ENCODE measurements at places on chromosomes 3 and 15. TPM values are rescaled to one million over a fixed set of nuclear protein-coding genes. Genes with fewer than 3 reads are reported as not detected.

- no peaks in the 10 kb centered on the region for H3K36me3 ChIP-seq
- no peaks in the 10 kb centered on the region for H3K27me3 ChIP-seq
- DNase-seq: peak; percentile 26
- H3K4me1 ChIP-seq: peaks cover 3% of the 10 kb centered on the region
- no peak overlapping the region for H3K27ac ChIP-seq
Measured at GRCh38 chr3:72487078-72487765, 361.0 kb downstream of the SHQ1 start.

GRCh38 chr3:128270559-128271492 is 117.5 kb downstream of the EEFSEC start:
- no peak overlapping the region for H3K4me3 ChIP-seq
- no peak overlapping the region for H3K27ac ChIP-seq
- no peaks in the 10 kb centered on the region for H3K27me3 ChIP-seq
- DNase-seq: no peak
- no peaks in the 10 kb centered on the region for H3K36me3 ChIP-seq

GOLGA6A gene
- total RNA-seq: 4.4 TPM

- no peaks in the 10 kb centered on the region for H3K27me3 ChIP-seq
- no peaks in the 10 kb centered on the region for H3K4me1 ChIP-seq
Measured at GRCh38 chr3:173045770-173046382, 95.2 kb downstream of the SPATA16 start.

DNA sequence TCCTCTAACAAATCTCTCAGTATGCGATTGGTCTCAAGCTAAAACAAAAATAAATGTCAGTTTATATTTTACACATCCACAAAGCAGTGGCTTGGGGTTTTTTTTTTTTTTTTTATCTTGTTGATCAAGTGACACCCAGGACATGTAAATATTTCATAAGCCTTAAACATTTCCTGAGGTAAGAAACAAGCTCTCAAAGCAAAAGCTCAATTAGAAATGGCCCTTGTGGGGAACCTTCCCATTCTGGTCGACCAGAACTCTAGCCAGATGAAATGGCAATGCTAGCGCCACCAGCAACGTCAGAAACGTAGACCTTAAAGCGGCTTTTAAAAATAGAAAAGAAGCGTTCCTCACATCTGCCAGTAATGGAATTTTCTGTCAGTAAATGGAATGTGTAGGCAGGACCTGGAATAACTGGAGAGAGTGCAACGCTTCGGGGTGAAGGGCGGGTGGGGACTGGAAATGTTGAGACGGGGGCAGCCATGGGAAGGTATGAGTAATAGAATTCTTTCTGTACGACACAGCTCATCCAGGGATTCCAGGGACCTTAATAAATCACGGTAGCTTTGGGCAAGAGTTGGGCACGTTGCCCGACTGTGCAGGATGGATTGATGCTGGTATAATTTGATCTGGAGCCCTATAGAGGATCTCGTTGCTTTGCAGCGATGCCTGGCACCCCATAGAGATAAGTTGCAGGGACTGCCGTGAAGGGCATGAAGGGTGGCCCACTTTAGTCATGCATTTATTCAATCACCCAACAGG is 44.4 kb downstream of the BTD start:
- no peak overlapping the region for H3K4me3 ChIP-seq
- H3K27me3 ChIP-seq: no peaks in the 10 kb centered on the region
- H3K4me1 ChIP-seq: no peaks in the 10 kb centered on the region
- no peak overlapping the region for H3K27ac ChIP-seq
- DNase-seq: no peak

- no peaks in the 10 kb centered on the region for H3K36me3 ChIP-seq
- no peak overlapping the region for H3K27ac ChIP-seq
- H3K4me3 ChIP-seq: no peak overlapping the region
- DNase-seq: no peak
- no peaks in the 10 kb centered on the region for H3K4me1 ChIP-seq
- H3K27me3 ChIP-seq: no peaks in the 10 kb centered on the region
Measured at GRCh38 chr3:62139957-62140356, 233.4 kb downstream of the FEZF2 start.

DNA sequence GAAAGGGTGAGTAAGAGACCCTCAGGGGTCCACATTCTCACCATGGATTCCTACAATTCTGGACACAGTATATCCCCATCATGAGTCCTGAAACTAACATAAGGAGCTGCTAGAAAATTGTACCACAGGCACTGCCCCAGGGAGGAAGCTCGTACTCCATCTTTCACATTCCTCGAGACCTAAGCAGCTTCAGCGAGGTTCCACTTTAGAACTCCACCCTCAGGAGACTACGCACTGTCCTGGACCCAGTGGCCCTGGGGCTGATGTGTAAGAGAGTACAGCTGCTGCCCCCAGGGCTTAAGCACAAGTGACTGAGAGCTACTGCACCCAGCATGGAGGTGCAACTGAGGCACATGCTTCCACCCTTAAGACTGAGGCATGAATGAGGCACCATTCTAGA is 352.5 kb downstream of the ZNF385D start:
- DNase-seq: no peak
- no peak overlapping the region for H3K4me3 ChIP-seq
- no peak overlapping the region for H3K27ac ChIP-seq
- no peaks in the 10 kb centered on the region for H3K27me3 ChIP-seq

- H3K4me3 ChIP-seq: no peak overlapping the region
- H3K27ac ChIP-seq: no peak overlapping the region
- H3K36me3 ChIP-seq: no peaks in the 10 kb centered on the region
- H3K27me3 ChIP-seq: no peaks in the 10 kb centered on the region
- DNase-seq: no peak
Measured at GRCh38 chr3:16546186-16547010, 32.9 kb upstream of the RFTN1 start.

TRH gene
- not detected for total RNA-seq

GRCh38 chr3:66397745-66398144 is 103.1 kb downstream of the LRIG1 start:
- no peaks in the 10 kb centered on the region for H3K27me3 ChIP-seq
- H3K4me1 ChIP-seq: peaks cover 14% of the 10 kb centered on the region
- H3K36me3 ChIP-seq: peaks cover 8% of the 10 kb centered on the region
- DNase-seq: no peak
- no peak overlapping the region for H3K4me3 ChIP-seq
- H3K27ac ChIP-seq: no peak overlapping the region

GRCh38 chr3:195616681-195617080 is 32.9 kb upstream of the APOD start:
- H3K27ac ChIP-seq: no peak overlapping the region
- no peaks in the 10 kb centered on the region for H3K27me3 ChIP-seq
- H3K4me3 ChIP-seq: no peak overlapping the region

GRCh38 chr15:89143503-89144162 is 55.4 kb downstream of the ABHD2 start:
- no peak overlapping the region for H3K27ac ChIP-seq
- no peaks in the 10 kb centered on the region for H3K27me3 ChIP-seq
- no peak for DNase-seq
- H3K36me3 ChIP-seq: no peaks in the 10 kb centered on the region

DNA sequence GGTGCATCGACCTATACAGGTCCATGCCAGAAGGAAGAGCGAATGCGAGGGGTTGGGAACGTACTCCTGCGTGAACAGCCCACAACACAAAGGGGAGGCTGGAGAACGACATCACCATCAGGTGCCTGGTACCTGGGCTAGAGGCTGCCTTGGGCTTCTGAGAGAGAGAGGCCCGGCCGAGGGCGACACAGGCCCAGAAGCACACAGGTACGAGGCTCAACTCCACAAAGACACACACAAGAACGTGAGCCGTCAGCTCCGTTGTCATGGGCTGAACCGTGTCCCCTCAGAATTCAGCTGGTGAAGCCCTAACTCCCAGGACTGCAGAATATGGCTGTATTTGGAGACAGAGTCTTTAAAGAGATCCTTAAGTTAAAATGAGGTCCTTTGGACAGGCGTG is 134.3 kb downstream of the ATP10A start:
- no peak overlapping the region for H3K4me3 ChIP-seq
- no peaks in the 10 kb centered on the region for H3K36me3 ChIP-seq
- no peaks in the 10 kb centered on the region for H3K4me1 ChIP-seq

GRCh38 chr3:16216373-16216935 is 42.0 kb downstream of the GALNT15 start:
- DNase-seq: no peak
- no peak overlapping the region for H3K4me3 ChIP-seq
- H3K4me1 ChIP-seq: no peaks in the 10 kb centered on the region
- H3K27ac ChIP-seq: no peak overlapping the region
- no peaks in the 10 kb centered on the region for H3K36me3 ChIP-seq

- no peak overlapping the region for H3K4me3 ChIP-seq
- H3K4me1 ChIP-seq: no peaks in the 10 kb centered on the region
- H3K27me3 ChIP-seq: no peaks in the 10 kb centered on the region
- no peak overlapping the region for H3K27ac ChIP-seq
Measured at GRCh38 chr3:129282727-129283327, 4.2 kb downstream of the HMCES start.

CTXN2 gene
- total RNA-seq: not detected

DNA sequence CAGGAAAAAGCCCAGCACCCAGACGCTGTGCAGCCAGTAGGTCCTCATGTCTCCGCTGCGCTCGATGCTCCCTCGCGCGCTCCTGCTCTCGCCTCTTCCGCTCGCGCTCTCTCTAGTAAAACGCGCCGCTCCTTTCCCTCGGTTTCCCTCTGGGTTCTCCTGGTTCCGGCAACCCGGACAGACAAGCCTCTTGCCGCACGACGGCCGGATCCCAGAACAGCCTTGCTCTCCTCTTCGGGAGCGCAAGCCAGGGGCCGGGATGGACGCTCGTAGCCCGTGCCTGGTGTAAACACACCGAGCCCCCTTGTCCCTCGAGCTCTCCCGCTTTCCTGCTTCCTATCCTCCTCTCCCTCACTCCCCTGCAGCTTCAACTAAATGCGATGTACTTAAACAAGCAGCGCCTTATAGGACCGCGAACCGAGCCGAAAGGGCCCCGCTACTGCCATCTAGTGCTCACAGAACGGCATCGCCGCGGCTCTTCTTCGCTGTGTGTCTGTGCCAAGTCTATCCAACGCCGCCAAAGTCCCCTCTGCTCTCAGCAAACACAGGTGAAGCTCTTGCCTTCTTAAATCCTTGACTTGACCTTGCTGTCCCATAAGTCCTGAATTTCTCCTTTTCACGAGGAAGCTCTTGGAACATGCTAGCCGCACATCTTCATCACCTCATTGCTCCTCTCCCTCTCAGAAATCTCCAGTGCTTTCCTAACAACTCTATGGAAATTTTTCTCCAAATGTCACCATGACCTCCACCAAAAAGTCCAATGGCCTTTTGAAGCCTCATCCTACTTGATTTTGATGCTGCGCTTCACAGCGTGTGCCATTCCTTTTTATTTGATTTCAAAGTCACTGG is 1037.2 kb downstream of the IGSF11 start:
- H3K4me1 ChIP-seq: no peaks in the 10 kb centered on the region
- no peak overlapping the region for H3K27ac ChIP-seq
- no peaks in the 10 kb centered on the region for H3K36me3 ChIP-seq
- H3K27me3 ChIP-seq: no peaks in the 10 kb centered on the region

DNA sequence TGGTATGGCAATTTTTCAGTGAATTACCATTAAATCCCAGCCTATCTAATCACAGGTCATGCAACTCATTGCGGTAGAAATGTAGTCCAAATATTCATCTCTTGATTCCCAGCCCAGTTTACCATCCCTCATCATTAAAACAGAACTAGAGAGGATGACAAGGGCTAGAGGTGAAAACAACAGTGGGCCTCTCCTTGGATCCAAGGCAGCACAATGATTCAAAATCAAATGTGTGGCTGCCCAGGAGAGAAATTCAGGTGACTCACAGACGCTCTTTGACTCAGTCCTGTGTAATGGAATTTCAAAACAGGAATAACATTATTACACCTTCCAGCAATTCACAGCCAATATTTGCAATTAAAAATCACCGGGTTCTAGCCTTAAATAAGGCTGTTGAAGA is 246.5 kb downstream of the TBL1XR1 start:
- no peaks in the 10 kb centered on the region for H3K27me3 ChIP-seq
- no peak overlapping the region for H3K27ac ChIP-seq
- H3K4me1 ChIP-seq: no peaks in the 10 kb centered on the region
- no peak for DNase-seq

GRCh38 chr3:127299276-127299675 is 11.4 kb upstream of the PRR20G start:
- no peaks in the 10 kb centered on the region for H3K4me1 ChIP-seq
- no peaks in the 10 kb centered on the region for H3K36me3 ChIP-seq
- DNase-seq: no peak
- no peak overlapping the region for H3K27ac ChIP-seq

CHRNA7 gene
- 9.3 TPM for total RNA-seq

GRCh38 chr3:109339714-109340648 is 2.6 kb upstream of the DPPA4 start:
- no peak overlapping the region for H3K4me3 ChIP-seq
- H3K36me3 ChIP-seq: no peaks in the 10 kb centered on the region
- H3K27me3 ChIP-seq: no peaks in the 10 kb centered on the region
- H3K27ac ChIP-seq: no peak overlapping the region
- H3K4me1 ChIP-seq: no peaks in the 10 kb centered on the region
- DNase-seq: no peak

- DNase-seq: no peak
- no peaks in the 10 kb centered on the region for H3K36me3 ChIP-seq
- H3K4me1 ChIP-seq: no peaks in the 10 kb centered on the region
- H3K27me3 ChIP-seq: peaks cover 47% of the 10 kb centered on the region
- H3K4me3 ChIP-seq: no peak overlapping the region
Measured at GRCh38 chr3:27726240-27726639, 4.1 kb upstream of the EOMES start.

DNA sequence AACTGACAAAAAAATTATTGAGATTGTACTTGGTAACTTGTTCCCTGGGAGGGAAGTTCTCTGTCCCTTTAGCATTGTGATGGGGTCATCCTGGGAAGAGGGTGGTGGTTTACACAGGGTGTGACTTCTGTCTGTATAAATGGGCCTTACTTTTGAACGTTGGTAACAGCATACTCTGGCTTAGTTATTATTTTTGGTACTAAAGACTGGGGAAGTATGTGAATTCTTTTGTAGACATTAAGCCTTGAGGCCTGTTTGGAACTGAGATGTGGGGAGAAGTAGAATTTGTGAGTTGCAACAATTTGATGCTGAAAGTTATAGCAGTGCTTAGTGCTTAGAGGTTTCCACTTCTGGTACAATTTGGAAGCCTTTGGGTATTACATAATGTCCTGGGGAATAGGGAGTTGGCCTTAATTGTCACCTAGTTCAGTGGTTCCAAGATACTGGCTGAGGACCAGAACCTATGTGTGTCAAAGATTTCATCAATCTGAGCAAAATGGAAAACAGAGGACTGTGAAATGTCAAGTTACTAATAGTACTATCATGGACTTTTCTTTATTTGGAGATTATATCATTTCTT is 15.9 kb downstream of the TLNRD1 start:
- no peaks in the 10 kb centered on the region for H3K36me3 ChIP-seq
- no peak overlapping the region for H3K4me3 ChIP-seq
- H3K27me3 ChIP-seq: no peaks in the 10 kb centered on the region

DNA sequence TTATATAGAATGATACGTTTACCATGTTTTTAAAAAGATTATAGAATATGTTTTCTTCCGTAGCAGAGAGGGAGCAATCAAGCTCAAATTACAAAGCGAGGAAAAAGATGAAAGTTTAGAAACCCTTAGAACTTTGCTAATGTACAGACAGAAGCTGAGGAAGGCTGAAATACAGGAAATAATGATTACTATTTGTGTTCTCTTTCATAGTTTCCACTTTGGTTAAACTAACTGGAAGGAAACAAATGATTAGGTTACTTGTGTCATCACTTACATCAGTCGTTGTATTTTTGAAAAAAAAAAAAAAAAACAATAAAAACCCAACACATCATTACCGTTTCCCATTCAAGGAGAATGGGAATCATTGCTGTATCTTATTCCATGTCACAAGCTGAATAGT is 337.8 kb upstream of the CBLB start:
- no peaks in the 10 kb centered on the region for H3K4me1 ChIP-seq
- H3K36me3 ChIP-seq: no peaks in the 10 kb centered on the region
- no peaks in the 10 kb centered on the region for H3K27me3 ChIP-seq
- no peak for DNase-seq
- no peak overlapping the region for H3K4me3 ChIP-seq

DUSP7 gene
- 9.1 TPM for total RNA-seq
